ENCODE measurements at places on chromosomes 6 and 20. TPM values are rescaled to one million over a fixed set of nuclear protein-coding genes. Genes with fewer than 3 reads are reported as not detected.
A peak's percentile ranks its signal among the peaks of the same experiment; 100 is the strongest.

DNA sequence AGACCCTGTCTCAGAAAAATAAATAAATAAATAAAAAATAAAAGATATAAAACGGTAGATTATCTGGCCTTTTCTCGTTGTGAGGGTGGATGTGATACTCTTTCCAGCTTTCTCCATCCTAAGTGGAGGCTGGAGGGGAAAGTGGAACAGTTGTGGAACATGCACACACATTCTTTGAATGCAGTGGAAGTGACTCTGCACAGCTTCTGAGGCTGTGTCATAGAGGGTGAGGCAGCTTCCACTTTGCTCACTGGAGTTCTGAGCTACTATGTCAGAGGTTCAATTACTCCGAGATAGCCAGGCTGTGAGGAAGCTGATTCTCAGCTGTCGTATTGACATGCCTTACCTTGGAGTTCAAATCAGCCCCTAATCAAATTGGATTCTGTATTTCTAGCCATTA lies 82.2 kb downstream of the CHMP4B start:
- no peak for DNase-seq

DNA sequence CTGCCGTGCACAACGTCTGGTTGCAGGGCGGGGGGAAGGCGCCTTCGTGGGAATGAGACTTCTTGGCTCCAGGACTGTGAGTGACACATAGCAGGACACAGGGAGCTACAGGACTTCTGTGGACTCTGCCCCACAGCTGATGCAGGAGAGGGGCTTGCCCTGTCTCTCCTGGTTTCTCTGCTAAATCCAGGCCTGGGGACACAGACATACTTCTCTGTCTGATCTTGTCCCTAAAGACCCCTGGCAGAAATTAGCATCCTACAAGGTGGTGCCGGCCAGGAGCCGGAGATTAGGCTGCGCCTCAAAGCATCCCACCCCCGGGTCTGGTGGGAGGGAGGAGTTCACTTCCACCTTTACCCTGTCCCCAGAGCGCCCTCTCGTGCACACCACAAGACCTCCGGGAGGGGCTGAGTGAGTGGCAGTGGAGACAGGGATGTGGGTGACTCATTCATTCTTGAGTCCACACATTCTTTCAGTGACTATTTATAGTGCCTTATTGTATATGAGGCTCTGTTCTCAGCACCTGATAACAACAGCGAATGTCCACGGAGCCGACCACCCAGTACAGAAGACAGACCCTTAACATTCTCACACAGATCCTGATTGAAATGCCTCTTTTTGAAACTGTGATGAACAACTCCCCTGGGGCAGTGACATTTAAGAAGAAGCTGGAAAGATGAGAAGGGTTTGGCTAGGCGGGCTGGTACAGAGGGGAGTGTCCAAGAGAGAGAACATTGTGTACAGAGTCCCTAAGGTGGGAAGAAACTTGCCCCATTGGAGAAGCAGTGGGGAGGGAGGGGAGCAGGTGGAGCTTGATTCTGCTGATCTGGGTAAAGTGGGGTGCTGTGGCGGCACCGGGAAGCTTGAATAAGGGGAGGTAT lies 39.0 kb downstream of the GMPR start:
- DNase-seq = peak; percentile 70

DNA sequence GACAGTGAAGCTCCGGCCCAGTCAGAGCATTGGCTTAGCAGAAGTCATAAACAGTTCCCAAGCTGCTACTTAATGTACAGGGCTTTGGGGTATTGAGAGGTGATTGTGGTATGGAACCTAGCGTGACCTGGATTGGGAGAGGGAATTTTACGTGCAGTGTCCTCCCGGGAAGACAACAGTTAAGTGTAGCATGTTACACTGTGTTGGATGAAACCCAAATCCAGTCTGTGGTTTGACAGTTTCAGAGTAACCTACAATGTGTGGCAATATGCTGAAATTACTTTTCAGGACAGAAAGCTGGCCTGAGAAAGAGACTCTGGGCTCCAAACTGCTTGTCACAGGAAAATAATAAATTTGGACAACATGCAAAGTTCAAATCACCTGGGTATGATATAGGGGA lies 28.1 kb upstream of the RALGAPA2 start:
- DNase-seq = no peak

DNA sequence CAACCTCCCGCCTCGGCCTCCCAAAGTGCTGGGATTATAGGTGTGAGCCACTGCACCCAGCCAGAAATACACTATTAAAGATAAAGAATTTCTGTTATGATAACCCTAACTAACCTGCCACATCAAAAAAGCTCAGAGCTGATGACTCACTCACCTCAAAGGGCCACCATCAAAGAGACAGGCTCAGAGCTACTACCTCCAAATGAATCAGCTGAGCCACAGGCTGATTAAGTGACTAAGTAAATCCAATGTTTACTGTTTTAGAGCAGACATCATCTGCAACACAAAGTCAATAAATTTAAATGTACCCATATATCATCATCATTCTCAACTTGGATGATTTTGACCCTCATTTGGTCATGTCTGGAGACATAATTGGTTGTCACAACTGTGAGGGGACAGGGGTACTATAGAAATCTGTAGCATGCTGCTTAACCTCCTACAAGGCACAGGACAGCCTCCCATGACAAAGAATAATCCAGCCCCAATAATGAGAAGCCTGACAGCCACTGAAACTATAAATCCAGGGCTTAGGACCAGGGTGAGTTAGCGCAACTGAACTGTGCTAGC lies 106.5 kb downstream of the ATP9A start:
- no peak for DNase-seq

DNA sequence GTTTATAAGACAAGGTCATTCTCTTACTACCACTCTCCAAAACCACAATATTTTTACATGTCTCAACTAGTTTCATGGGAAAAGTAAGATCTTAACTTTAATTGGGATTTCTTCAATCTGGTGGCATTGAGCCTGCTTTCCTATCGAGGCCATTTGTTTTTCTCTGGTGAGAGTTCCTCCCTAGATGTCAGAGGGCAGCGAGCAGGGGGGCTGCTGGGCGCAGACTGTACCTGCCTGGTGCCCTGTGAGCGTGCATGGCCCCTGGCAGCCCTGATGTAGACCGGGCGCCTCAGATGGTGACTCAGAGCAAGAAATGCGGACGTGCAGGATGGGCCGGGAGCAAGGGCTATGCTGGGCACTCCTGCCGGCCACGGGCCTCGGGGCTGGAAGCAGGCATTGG lies 27.2 kb downstream of the ERMARD start:
- DNase-seq = no peak

DNA sequence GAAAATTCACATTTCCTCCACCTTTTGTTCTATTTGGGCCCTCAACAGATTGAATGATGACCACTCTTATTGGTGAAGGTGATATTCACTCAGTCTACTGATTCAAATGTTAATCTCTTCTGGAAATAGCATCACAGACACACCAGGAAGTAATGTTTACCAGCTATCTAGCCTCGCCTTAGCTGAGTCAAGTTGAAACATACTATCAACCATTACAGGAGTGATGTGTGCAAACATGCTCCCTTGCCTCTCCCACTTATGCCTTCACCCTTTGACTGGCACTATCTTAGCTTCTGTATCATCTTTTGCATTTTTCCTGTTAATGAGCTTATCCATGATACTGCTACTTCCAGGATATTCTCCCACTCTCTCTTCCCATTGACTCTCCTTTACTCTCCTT lies 191.9 kb downstream of the CENPW start:
- no peak for DNase-seq

GRCh38 chr6:14082771-14083170 lies 34.8 kb upstream of the CD83 start:
- no peak for DNase-seq

DNA sequence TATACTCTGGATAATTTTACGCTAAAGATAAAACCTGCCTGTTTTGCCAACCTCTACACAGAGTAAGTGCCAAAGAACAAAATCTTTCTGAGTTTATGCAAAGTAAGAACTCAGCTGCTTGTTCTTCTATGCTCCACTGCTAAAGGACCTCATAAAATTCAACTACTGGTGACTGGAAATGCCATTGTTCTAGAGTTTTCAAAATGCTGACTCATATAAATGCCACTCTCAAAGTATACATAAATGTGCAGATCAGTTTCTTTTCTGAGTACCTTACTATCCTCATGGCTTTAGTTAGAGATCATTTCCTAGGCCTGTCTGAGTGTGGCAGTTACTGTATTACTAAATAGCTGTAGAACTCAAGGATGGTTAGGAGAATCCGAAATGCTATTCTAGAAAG lies 45.6 kb downstream of the LYRM4 start:
- DNase-seq = no peak

DNA sequence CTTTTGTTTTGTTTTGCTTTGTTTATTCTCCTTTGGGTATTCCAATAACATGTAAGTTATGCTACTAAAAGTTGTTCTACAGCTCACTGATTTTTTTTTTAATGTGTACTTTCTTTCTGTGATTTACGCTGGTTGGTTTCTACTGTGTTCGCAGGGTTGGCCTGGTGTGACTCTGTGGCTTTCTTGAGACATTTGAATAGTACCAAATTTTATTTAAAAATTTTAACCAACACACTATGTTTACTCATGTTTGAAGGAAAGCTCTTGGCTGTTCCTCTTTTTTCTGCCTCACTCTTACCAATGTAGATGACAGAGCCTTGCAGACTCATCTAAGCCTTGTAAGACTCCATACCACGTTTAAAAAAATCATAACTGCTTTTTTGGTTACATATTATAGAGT lies 1784.9 kb upstream of the DEFB115 start:
- no peak for DNase-seq

DNA sequence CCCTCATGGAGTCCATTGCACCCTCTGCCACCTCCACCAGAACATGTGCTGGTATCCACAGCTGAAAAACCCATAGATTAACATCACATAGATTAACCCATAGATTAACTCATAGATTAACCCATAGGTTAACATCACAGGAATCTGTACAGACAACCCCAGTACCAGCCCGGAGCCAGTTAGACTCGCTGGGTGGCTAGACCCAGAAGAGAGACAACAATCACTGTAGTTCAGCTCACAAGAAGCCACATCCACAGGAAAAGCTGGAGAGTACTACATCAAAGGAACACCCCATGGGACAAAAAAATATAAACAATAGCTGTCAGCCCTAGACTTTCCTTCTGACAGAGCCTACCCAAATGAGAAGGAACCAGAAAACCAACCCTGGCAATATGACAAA lies 25.1 kb downstream of the SERPINB9 start:
- no peak for DNase-seq

DNA sequence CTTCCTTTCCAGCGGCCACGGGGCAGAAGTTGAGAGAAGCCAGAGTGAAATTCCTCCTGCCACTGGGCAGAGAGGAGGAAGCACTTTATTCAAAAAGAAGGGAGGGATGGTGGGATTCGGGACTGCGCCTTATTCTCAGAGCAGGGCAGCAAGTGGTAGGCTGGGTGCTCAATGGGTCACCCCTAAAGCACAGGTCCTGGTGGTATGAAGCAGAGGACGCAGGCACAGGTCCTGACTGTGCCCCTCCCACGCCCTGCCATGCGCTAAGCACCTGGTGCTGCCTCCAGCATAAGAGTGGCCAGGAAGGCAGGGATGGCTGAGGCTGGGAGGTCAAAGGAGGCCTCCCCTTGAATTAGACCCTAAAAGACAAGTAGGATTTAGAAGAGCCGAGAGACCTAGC lies 4.9 kb upstream of the GRM4 start:
- no peak for DNase-seq

- no peak for DNase-seq
Measured at GRCh38 chr6:68722891-68723527, 87.9 kb downstream of the ADGRB3 start.

DNA sequence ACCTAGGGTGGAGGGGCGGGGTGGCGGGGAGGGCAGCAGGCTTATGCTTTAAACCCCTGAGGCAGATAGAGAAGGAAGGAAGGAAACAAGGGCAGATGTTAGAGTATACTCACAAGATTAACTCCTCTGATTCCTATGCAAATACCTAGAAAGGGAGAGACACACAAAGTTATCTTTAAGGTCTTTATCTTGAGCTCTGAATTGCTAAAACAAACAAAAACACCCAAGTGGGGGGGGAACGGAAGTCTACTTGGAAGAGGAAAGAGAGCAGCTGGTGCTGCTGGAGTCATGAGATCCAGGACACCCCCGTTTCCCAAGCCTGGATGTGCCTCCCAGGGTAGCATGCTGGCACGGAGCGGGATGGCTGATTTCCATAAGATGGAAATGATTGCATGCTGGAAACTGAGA lies 43.4 kb downstream of the PLAGL1 start:
- DNase-seq = peak; percentile 18

GRCh38 chr6:46963039-46963438 lies 41.3 kb upstream of the ADGRF5 start:
- no peak for DNase-seq

- no peak for DNase-seq
Measured at GRCh38 chr6:1796706-1797529, 187.2 kb downstream of the FOXC1 start.

- no peak for DNase-seq
Measured at GRCh38 chr6:169783401-169783800, 32.0 kb downstream of the ERMARD start.

GRCh38 chr6:37092923-37093727 lies 76.8 kb upstream of the PIM1 start:
- no peak for DNase-seq

The SLPI gene
- 1.4 TPM for total RNA-seq

The GPR63 gene
- total RNA-seq = 0.65 TPM

The SGK2 gene
- 3.1 TPM for total RNA-seq

The MUC22 gene
- total RNA-seq = 0.31 TPM

The LAMP5 gene
- total RNA-seq = 0.16 TPM

The PKHD1 gene
- 0.02 TPM for total RNA-seq

The TMC2 gene
- not detected for total RNA-seq

The RSPO3 gene
- 0.31 TPM for total RNA-seq

The PACSIN1 gene
- 7.1 TPM for total RNA-seq
